Stimulated activated CD8-positive, alpha-beta memory T cell treated with anti-CD3 and anti-CD28 coated beads, Interleukin-7, amount 100 ng/mL, for 24 hours (primary cell): ENCODE measurements at places on chromosomes 16 and 17.

GRCh38 chr16:86060381-86061317 lies 161.7 kb downstream of the IRF8 start:
- DNase-seq, result no peak

DNA sequence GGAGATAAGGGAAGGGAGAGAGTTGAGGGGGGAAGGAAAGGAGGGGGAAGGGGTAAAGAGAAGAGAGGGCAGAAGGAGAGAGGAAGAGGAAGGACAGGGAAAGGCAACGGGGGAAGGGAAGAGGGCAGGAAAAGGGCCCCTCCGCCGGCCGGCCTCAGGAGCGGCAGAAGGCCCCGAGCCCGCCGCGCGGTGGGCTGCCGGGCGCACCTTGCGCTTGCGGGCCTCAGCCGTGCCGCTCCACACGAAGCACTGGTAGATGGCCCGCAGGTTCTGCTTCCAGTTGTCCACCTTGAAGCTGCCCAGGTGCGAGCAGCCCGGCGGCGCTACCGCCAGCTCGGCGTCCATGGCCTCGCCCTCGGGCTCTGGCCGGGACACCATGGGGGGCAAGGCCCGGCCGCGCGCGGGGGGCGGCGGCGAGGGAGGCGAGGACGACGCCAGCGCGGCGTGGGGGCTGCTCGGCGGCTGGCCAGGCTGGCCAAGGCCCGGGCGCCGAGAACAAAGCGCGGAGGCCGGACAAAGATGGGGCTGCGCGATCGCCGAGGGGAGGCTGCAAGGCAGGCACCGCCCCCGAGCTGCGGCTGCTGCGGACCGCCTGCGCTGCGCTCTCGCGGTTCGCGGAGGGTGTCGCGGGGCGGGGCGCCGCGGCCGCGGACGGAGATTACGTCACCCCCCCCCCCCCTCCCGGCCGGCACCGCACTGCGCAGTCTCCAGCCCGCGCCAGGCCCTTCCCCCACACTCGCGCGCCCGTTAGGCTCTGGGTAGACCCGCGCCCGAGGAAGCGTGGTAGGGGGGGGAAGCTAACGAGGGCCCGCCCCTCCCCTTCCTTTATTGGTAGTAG lies at the start of gene USP22:
USP22 (minus strand) TSS at position 554 of the 838 bp plus-strand sequence; CDS start at position 378, 176 bp downstream.
- no peak for DNase-seq

DNA sequence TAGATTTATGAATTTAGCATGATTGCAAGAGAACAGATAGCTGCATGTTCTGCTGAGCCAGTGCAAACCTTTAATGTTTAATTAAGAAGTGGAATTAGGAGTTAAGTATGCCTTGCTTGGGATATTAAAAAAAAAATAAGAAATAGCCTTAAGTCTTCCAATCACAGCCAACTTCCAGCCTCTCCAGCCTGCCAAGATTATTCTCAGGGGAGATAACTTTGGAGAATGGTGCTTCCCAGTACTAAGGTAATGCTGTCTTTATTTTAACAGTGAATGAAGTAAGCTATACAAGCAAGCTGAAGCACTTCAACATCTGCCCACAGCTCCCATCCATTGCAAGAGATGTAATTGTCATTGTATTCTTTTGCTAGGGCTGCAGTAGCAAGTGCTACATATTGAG lies 389.5 kb upstream of the ASIC2 start:
- DNase-seq, result no peak

GRCh38 chr16:10961231-10961630 lies 16.9 kb downstream of the CLEC16A start:
- DNase-seq, result no peak

DNA sequence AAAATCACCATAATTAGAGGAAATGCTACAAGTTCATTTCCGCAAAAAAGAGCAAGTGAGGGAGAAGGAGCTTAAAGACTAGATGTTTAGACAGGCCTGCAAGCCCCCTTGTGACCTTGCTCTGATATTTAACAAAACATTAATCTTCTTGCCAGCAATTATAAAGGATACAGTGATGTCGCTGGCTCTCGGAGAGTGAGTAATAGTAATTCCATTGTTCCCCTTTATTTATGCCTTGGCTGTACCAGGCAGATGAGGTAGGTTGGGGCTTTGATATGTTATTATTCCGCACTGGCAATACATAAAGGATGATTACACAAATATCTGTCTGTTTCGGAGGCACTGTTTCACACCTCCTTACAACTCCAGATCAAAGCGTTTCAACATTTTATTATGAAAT lies 204.8 kb upstream of the SALL1 start:
- DNase-seq, result no peak

DNA sequence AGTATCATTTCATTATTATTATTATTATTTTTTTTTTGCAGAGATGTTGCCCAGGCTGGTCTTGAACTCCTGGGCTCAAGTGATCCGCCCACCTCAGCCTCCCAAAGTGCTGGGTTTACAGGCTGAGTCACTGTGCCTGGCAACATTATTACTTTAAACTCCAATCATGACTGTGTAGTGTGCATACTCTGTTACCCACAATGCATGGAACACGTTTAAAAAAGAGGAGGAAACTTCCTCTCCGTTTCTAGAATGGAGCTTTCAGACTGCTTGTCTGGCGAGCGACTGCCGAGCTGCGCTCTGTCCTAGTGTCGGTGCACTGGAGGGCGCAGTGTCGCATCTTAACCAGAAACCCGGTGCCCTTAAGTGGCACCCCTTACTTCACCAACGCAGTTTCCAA lies 22.1 kb upstream of the FASN start:
- no peak for DNase-seq

DNA sequence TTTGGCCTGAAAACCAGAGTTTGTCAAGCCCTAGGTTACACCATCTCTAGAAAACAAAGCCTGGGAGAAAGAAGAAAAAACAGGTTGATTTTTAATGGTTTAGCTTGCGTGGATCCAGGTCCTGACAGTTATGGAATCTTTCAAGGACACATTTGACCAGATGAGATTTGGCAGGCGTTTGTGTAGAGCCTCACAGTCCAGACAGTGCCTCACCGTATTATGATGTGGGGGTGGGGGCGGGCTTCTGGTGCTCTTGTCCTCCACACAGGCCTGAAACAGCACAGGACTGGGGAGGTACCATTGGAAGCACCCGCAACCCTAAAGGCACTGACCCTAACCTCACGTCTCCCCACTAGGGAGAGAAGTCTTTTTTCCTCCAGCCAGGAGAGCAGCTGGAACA lies 19.6 kb downstream of the MVP start:
- no peak for DNase-seq

- no peak for DNase-seq
These were observed 140.3 kb upstream of the TBX2 start for GRCh38 chr17:61259360-61259759.

GRCh38 chr17:43449470-43450248 lies 34.1 kb upstream of the DHX8 start:
- DNase-seq, result no peak

GRCh38 chr17:62994931-62995330 lies 28.9 kb downstream of the TANC2 start:
- no peak for DNase-seq

GRCh38 chr16:3771513-3771912 lies 54.2 kb upstream of the TRAP1 start:
- DNase-seq, result no peak
